NCI-H526 (cell line): ENCODE measurements at places on chromosomes 5 and 9.

- DNase-seq = no peak
Observed at GRCh38 chr5:154081246-154081645, 42.5 kb downstream of the MFAP3 start.

DNA sequence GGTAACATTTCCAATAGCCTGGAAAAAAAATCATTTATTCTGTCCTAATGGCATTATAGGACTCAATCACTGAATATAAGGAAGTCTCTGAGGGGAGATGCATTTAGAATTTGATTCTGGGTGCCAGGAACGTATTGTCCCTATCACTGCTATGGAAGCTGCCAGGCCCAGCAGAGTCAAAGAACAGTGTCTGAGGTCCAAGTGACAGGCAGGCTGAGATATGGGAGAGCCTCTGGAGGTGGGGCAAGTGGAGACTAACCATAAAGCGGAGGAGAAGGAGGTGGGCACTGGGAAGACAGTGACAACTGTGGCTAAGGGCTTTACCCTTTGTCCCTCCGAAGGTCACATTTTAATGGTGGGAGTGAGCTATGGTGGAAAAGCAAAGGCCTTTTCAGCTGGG is 505.5 kb downstream of the CTNND2 start:
- DNase-seq = no peak

GRCh38 chr9:27866741-27867140 is 293.5 kb upstream of the C9orf72 start:
- no peak for DNase-seq

GRCh38 chr5:141359790-141360426 is at the start of gene PCDHGB2:
Gene PCDHGB2, plus strand, starts transcription at chr5:141359994. Its CDS starts 142 bp downstream, at chr5:141360136.
- peak; percentile 2 for DNase-seq

GRCh38 chr9:4339836-4340560 is 40.1 kb upstream of the GLIS3 start:
- no peak for DNase-seq

DNA sequence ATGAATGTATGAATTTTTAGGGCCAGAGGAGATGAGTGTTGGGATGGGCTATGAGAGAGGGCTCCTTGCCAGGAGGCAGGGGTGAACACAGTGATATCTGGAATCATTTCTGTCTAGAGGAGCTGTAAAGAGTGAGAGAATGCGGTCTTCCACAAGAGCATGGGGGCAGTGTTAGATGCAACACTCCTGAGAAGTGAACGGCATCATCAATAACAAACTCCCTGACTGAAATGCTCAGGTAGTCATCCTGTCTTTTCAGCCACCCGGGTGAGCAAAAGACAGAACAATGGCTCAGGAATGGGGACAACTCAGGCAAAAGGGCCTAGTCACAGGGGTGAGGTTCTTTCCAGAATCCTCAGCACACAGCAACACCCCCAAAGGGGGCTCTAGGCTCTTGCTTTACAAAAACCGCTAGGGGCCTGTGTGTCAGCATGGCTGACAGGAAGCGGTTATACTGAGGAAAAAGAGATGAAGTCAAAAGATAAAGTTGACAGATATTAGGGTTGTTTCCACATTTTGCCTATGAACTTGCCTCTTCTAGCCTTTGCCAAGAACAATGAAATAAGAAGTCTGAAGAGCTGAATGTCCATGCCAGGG is 104.6 kb upstream of the LRRTM2 start:
- DNase-seq = no peak

DNA sequence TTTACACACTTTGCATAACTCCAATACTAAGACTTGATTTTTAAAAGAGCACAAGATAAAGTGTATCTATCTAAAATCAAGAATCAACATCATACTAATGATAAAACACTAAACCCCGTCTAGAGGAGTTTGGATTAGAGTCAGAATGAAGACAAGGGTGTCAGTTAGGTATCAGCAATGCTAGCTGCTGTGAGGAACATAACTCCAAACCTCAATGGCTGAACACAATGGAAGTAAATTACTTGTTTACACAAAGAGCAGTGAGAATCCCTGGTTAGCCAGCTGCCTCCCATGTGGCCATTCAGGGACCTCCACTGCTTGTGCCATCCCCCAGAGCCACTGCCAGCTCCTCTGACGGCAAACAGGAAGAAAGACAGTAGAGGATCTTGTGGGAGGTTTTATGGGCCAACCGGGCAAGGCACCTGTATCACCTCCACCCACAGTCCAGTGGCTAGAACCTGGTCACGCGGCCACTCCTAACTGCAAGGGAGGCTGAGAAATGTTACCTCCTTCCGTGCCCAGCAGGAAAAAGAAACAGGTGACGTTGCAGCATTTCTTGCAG is 24.0 kb upstream of the GRHPR start:
- peak; percentile 19 for DNase-seq

DNA sequence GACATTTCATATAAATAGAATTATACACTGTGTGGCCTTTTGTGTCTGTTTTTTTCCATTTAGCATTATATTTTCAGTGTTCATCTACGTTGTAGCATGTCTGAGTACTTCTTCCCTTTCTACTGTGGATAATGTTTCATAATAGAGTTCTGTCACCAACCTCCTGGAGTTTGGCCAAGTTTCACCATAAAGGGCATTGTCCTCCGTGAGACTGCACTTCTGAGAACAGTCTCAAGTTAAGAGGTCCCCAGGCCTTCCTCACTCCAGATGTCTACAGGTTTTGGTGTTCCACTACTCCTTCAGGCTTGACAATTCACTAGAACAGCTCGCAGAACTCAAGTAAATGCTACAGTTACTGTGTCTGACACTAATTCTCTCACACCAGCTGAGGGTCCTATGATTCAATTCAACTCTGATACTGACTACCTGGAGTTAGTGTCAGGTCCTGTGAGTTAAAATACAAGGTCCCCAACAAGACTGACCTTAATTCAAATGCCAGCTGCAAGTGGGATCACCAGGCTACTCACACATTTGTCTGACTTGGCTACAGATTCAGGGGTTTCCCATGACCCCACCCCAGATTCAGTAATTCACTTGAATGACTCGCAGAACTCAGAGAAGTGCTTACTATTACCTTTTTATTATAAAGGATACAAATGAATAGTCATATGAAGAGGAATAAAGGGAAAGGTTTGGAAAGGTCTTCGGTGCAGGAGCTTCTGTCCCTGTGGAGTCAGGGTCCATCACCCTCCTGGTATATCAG is 31.1 kb downstream of the SLC35A4 start:
- no peak for DNase-seq

DNA sequence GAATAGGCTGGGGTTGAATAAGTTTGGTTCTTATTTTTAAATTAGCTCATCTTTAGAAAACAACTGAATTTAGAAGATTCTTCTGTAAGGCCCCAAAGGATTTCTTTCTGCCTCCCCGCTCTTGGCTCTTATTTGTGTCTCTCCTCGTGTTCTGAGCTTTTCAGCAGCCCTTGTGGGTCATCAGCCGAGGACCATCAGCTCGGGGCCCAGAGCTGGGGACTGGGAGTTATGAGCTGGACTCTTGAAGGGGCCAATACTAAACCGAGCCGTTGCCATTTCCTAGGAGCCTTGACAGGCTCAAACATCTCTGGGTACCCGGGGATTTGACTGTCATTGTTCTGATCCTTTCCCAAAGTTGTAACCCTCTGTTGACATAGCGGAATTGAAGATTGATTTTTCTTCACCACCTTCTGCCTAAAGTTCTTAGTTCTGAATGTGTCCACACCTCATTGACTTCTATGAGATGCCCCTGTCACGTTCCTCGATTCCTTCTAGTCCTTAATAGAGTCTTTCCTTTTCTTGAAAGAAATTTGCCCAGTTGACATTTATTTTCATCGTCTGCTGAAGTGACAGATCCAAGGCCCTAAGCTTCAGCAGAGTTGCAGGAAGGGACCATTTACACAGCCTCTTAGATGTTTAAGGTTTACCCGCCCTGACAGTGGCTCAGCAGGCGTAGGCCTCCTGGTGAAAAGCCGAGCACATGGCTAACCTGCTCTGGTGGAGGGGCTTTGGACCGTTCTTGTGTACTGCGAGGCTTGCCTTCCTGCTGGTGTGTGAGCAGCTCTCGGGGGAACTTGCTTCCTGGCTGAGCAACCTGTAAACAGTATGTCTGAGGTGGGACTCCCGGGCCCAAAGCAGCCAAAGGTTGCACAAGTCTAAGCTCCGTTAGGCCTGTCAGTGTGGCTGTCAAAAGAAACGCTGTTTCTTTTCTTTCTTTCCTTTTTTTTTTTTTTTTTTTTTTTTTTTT is 24.0 kb downstream of the ABL1 start:
- no peak for DNase-seq

DNA sequence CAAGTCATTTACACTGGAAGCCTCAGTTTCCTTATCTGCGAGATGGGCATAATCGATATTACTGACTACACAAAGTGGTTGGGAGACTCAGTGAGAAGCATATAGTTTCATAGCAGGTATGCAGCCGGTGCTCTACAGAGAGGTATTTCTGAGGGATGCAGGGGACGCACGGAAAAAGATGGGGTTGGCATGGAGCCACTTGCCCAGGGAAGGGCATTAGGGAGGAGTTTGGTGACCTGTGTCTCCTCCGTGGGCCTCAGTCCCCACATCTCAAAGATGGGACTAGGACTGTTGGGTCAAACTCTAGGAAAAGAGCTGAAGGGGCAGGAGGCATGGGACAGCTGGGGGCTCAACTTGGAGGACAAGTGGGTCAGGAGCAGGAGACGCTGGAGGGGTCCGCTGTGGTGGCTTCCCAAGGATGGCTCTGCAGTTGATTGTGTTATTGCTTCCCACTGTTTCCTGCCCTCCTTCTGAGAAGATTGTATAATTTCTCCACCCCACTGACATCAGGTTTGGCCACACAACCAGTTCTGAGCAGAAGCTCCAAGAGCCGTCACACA is 158.6 kb upstream of the ALDH1B1 start:
- no peak for DNase-seq

- no peak for DNase-seq
Observed at GRCh38 chr9:98162613-98163012, 29.8 kb downstream of the CORO2A start.

- no peak for DNase-seq
Observed at GRCh38 chr9:135818718-135819475, 88.4 kb downstream of the CAMSAP1 start.
